Esophagus squamous epithelium (tissue), 5 donors: ENCODE measurements at places on chromosomes 5 and 9.

- no peak for DNase-seq
Measured at GRCh38 chr5:8561854-8562253, 692.9 kb downstream of the MTRR start.

DNA sequence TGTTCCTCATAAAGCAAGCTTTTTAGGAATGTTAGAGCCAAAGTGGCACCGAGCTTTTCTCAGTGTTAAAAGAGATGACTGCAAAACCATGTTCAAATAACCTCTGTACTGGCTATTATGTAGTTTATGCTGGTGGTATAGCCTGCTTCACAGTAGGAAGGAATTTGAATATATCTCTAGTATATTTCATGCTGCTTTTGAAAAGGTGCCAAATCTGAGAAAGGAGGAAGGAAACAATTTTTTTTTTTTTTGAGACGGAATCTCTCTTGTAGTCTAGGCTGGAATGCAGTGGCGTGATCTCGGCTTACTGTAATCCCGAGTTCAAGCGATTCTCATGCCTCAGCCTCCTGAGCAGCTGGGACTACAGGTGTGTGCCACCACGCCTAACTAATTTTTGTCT is 13.5 kb downstream of the CREBRF start:
- no peak for DNase-seq

DNA sequence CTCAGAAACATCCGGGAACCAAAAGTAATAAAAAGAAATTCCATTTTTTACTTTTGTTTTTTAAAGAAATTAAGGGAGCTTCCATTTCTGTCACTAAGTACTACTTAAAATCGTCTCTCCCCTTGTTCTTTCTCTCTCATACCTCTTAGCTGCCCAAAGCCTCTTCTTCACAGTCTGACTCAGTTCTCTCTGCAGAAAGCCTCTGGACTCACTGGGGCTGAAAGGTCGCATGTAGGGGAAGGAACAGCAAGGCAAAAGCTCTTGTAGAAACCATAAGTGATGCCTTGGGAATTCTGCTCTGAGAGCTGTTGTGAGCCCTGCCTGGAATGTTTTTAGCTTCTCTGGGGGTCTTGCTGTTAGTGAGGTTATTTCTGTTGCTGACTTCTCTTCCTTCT is 100.8 kb upstream of the RANBP3L start:
- no peak for DNase-seq

- DNase-seq = no peak
Measured at GRCh38 chr5:135453613-135454012, 1.5 kb upstream of the TIFAB start.

DNA sequence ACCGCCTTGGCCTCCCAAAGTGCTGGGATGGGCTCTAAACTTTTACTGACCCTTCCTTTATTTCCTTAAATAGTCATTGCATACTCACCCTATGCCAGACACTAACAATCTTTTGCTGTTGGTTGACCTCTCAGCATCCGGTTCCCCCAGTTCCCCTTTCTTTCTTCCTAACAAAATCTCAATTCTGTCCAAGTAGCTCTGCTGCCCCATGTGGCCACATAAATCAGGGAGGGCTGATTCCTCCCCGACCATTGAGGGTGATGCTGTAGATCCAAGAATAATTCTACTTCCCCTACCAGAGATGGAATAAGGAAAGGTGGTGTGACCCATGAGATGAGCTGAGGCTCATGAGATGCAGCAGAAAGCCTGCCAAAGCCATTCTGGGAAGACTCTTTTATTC is 315.3 kb upstream of the MSX2 start:
- no peak for DNase-seq

DNA sequence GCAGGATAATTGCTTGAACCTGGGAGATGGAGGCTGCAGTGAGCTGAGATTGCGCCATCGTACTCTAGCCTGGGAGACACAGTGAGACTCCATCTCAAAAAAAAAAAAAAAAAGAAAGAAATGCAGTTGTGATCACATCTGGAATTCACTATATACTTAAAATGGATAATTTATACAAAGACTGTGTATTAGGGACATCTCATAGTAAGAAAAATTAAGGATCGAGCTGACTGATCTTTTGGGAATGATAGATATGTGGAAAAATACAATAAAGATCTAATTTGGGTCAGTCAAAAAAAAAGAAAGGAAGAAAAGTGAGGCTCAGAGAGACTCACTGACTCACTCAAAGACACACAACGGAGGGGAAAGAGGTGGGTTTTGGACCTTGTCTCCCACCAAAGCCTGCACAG is 73.2 kb upstream of the STXBP1 start:
- DNase-seq = no peak

DNA sequence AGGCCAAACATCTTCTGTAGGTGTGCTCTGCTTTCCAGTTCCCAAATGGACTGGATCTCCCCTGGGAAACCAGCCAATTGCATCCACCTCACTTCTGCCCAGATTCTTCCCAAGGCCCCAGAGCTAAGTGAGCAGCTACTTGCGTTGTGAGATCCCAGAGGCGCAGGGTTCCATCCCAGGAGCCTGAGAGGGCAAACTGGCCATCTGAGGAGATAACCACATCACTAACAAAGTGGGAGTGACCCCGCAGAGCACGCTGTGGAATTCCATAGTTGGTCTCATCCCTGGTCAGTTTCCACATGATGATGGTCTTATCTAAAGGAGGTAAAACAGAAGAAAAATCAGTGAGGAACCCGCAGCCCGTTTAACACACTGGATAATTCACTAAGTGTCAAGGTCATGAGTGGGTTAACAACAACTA is 1.7 kb downstream of the RACK1 start:
- DNase-seq = no peak

DNA sequence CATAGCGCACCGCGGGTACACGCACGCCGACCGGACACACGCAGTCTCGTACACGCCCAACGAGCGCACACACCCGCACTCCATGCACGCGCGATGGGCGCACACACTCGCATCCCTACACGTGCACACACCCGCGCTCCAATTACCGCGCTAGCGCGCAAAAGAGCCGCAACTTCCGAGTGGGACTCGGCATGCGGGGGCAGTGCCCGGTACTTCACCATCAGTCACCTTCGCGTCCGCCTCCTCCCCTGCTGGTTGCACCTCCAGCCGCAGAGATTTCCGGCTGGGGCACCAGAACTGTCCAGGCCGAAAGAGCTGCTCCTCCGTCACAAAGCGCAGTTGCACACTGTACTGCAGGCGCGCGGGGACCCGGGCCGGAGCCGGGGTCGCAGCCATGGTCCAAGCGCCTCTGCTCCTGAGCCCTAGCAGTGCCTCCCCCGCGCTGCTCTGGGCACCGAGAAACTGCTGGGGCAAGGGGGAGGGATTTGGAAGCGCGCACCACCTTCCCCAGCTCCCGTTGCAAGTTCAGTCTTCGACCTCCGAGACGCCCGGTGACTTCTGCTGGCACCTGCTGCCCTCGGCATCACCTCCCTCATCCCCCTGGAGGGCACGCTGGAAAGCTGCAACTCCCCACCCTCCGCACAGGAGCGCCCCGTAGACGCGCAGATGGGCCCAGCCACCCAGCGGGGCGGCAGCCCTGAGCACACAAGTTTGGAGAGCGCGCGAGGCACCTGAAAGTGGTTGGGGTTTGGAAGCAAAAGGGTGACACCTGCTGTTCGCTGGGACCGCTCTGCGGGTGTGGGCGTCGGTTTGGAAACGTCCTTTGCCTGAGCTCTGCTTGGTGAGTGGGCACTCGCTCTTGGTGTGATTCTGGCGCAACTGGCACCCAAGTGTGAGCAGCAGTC is 337.4 kb upstream of the PUM3 start:
- no peak for DNase-seq

- DNase-seq = no peak
Measured at GRCh38 chr5:167993771-167994170, 297.7 kb upstream of the WWC1 start.

DNA sequence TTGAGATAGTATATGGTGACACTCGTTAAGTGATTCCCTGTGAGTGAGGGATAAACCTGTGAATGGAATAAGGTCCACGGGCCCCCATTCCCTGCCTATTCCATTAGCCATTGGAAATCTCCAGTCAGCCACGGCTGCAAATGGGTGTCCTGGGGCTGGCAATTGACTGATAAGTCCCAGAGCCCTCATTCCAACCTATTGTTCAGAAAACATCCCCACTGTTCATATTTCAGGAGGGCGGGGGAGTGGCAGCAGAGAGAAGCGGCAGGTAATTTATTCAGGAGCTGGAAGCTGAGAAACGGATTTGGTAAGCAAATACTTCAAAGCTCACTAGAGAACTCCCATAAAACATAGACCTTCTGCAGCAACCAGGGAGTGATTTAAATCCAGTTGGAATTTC is 42.0 kb downstream of the TMEM174 start:
- DNase-seq = no peak

DNA sequence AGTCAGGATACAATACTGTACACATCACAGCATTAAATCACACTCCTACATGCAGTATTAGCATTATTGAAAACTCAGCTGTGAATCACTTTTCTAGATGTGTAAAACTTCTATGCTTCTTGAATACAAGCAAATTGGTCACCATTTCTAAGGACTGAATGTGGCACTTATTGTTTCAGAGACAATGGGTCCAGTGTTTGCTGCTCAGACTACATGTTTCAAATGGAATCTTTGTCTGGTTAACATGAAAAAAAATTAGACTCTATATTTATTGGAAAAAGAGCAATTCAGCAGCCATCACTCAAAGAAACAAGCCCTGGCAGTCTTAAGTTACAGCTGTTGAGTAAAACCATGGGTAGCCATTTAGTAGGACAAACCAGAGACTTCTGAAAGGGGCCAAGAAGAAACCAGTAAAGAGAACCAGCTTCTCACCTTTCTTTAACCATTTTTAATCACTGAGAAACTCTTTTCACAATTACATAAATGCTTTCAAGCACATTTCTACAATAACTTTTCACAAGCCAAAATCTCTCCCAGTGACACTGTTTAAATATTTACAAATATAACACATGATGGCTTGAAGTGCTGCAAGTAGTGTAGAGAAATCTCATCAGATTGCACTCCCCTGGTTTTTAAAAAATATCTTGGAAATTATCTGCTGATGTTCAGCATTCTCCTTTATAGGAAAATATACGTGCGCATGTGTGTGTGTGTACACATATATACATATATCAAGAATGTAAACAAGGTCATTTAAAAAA is 35.2 kb downstream of the OR2K2 start:
- DNase-seq = no peak

- DNase-seq = no peak
Measured at GRCh38 chr5:28110781-28111180, 1072.4 kb upstream of the CDH9 start.

DNA sequence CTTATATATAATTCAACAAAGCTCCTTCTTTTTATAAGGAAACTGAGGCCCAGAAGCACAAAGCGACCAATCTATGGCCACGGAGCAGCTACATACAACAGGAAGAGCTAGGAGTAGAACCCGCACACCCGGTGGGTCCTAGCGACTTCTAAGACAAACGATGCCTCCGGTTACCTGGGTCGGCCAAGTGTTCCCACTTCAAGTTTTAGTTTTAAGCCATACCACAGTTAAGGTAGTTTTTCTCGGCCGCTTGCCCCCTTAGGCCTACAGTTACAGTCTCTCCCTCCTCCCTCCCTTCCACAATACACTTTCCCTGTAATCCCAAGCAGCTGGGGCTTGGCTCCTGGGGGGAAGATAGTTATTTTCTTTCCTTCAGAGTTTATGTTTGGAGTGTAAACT is 533 bp downstream of the SREK1IP1 start:
- DNase-seq = no peak

- no peak for DNase-seq
Measured at GRCh38 chr9:96620832-96621269, 1.2 kb upstream of the CDC14B start.

- DNase-seq = no peak
Measured at GRCh38 chr9:77833561-77834429, 185.7 kb upstream of the GNA14 start.

GRCh38 chr5:73183000-73183399 is 10.0 kb downstream of the TMEM174 start:
- no peak for DNase-seq
